ENCODE measurements at places on chromosomes 1 and 21. TPM values are rescaled to one million over a fixed set of nuclear protein-coding genes. Genes with fewer than 3 reads are reported as not detected.

- no peak overlapping the region for H3K27ac ChIP-seq
- H3K4me3 ChIP-seq: peak overlapping the region; percentile 62
- no peak for DNase-seq
- peaks cover 12% of the 10 kb centered on the region for H3K36me3 ChIP-seq
- H3K27me3 ChIP-seq: peaks cover 3% of the 10 kb centered on the region
These were observed 4.6 kb downstream of the ZNF281 start for GRCh38 chr1:200405264-200405663.

- H3K4me3 ChIP-seq: no peak overlapping the region
- H3K36me3 ChIP-seq: no peaks in the 10 kb centered on the region
- H3K4me1 ChIP-seq: no peaks in the 10 kb centered on the region
- no peak overlapping the region for H3K27ac ChIP-seq
- peaks cover 2% of the 10 kb centered on the region for H3K27me3 ChIP-seq
These were observed 16.5 kb upstream of the SETDB1 start for GRCh38 chr1:150909585-150910180.

DNA sequence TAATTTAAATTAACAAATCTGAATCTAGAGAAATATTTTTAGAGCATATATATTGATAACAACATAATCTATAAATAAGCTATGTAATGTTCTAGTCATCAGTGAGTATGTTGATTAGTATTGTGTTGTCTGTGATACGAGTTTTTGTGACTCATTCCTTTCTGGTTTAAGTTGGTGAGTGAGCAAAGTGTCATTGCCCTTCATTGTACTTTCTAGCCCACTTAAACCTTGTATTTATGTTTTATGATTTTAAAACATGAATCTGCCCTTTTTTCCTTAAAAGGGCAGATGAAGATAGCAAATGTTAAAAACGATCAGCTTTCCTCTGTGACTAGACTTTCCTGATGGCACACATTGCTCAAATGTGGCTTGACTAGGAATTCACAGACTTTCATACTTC lies 38.5 kb downstream of the MACO1 start:
- no peak for DNase-seq
- H3K27me3 ChIP-seq: no peaks in the 10 kb centered on the region
- H3K27ac ChIP-seq: no peak overlapping the region
- peaks cover 13% of the 10 kb centered on the region for H3K36me3 ChIP-seq
- H3K4me1 ChIP-seq: no peaks in the 10 kb centered on the region

FNDC5 gene
- 5.5 TPM for total RNA-seq

ASCL5 gene
- total RNA-seq: not detected
